Inflammatory macrophage (primary cell): ENCODE measurements at places on chromosomes 7 and 10.

GRCh38 chr10:112346774-112347173, 27.1 kb upstream of the ACSL5 start:
- DNase-seq = no peak

GRCh38 chr10:8061274-8062211, 7.1 kb downstream of the GATA3 start:
- DNase-seq = no peak

DNA sequence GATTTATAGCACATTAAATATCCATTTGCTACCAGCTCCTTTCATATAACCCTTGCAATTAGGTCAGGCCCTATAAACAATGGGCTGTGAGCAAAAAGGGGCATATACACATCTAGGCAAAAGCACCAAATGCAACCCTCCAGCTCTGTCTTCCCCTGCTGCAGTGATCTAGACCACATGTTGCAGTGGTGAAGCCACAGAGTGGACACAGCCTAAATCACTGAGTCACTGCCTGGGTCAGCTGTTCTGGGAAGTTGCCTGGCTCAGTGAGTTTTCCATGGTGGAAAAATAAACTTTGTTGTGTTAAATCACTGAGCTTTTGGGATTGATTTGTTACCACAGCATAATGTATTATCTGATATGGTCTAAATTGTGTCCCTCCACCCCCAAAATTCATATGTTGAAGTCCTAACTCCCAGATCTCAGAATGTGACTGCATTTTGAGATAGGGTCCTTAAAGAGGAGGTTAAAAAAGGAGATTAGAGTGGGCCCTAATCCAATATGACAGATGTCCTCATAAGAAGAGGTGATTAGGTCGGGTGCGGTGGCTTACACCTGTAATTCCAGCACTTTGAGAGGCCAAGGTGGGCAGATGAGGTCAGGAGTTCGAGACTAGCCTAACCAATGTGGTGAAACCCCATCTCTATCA, 70.4 kb downstream of the ZFAND4 start:
- DNase-seq = peak; percentile 18

- DNase-seq = no peak
These were observed 1.4 kb downstream of the NDUFB8 start for GRCh38 chr10:100528123-100528886.

GRCh38 chr7:141221007-141221612, 147.2 kb downstream of the TMEM178B start:
- no peak for DNase-seq

DNA sequence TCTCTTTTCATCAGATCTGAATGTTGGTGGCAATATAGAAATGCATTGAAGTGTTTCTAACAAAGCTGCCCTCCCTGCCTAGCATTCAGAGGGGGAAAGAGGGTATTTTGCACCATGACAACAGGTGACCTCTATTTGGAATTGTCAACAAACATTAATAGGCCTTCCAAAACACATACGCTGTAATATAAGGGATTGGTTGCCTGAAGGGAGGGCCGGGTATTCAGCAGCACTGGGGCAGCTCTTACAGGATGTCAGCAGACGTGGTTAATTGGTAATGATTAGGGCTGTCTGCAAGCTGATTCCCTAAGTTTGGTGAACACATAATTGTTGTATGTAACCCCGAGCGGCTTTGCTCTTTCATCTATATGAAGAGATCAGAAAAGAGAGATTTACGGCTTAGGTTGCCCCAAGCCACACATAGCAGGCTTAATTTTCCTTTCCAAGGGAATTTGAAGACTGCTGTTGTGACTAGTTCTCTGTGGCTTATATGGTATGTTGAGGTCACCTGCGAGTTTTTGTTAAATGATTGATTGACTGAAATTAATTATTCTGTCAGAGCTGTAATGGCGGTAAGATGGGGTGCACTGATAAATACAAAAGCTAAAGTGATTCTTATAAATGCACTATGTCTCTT, 759.3 kb downstream of the LRMDA start:
- no peak for DNase-seq
